BJ (cell line): ENCODE measurements at places on chromosomes 12 and 14. TPM values are rescaled to one million over a fixed set of nuclear protein-coding genes. Genes with fewer than 3 reads are reported as not detected.

DNA sequence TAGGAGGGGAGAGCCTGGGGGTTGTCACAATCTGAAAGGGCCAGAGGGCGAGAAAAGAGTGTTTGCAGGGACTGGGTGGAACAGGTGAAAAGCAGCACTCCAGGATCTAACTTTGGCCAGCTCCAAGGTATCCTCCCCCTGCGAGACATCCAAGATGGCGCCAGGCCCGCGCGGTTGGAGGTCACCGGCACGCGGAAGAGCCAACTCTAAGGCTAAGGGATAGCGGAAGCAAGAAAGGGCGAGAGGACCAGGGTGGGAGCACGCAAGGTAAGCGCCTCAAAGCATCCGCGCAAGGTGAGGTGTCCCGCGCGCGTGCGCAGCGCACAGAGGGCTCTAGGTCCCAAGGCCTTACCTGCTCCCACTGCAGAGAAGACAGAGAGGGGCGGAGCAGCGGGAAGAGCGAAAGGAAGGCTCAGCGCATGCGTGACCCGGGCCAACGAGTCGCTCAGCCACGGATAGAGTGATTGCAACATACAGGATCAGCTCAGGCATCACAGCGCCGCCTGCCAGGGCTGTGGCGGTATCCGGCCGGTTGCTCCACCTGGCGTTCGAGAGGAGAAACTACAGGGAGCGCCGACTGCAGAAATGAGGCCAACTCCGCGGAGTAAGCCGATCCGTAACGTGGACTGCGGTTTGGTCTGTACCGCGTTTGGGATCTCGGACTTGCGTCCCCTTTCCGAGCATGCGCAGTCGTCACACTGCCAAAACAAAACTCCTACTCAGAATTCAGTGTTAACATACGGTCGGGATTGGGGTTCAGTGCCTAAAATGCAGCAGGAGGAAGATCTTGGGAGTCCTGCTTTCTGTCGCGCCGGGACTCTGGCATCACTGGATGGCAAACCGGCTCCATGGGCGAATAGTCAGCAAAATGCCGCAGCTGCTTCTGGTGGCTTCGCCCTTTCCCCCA lies at the start of gene ATP5MC2:
ATP5MC2 (minus strand) TSS at position 383 of the 907 bp plus-strand sequence. CDS start 3,469 bp downstream, outside the sequence.
- DNase-seq, result peak; percentile 96

The COCH gene
- 0.10 and 0.18 TPM in 2 replicates for polyA plus RNA-seq

DNA sequence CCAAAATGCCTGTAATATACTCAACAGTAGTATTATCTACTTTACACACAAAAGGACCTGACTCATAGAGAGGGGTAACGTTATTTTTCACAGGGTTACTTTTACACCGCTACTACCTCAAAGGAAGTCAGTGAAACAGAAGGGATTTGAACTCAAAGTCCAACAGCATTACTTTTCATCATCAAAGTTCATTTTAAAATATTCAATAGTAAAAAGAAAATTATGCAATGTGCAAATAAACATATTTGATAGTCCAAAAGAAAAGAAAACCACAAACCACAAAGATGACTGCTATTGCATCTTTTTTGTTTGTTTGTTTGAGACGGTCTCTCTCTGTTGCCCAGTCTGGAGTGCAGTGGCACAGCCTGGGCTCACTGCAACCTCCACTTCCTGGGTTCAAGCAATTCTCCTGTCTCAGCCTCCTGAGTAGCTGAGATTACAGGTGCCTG lies 15.5 kb downstream of the KIF21A start:
- DNase-seq, result no peak

DNA sequence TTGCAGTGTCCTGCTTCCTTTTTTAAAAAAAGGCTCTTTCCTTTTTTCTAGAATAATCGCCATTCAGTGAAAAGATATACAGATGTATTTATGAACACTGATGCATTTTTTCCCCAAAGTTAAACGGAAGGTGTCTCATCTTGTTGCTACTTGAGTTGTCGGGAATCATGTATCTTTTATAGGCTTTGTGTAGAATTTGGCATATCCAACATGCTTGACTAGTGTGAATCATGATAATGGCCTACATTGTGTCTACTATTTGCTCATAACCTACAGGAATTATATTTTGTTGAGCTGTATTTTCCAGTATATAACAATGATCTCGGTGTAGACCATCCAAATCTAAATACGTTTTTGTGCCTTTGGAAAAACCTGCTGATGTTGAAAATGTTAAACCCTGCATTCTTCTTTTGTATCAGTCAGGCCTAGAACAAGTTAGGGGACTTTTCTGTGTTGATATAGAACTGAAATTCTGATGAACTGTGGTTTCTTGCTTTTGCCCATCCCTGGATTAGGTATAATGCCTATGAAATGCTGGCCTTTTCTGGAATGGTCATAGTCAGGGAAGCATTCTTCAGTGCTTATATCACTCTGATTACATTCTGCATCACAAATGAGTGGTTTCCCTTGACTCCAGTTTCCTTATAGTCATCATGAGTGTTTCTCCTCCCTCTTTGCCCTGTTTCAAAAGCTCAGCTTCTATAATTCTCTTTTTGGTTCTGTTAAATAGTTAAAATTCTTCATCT lies 10.8 kb downstream of the BMAL2 start:
- peak; percentile 65 for DNase-seq

The MYL2 gene
- not detected in 2 replicates for polyA plus RNA-seq

The SOS2 gene
- polyA plus RNA-seq, result 6.4 and 10.0 TPM in 2 replicates

The MIP gene
- 0.10 and 0.12 TPM in 2 replicates for polyA plus RNA-seq

GRCh38 chr12:3256103-3256631 lies 179.0 kb downstream of the TSPAN9 start:
- no peak for DNase-seq

DNA sequence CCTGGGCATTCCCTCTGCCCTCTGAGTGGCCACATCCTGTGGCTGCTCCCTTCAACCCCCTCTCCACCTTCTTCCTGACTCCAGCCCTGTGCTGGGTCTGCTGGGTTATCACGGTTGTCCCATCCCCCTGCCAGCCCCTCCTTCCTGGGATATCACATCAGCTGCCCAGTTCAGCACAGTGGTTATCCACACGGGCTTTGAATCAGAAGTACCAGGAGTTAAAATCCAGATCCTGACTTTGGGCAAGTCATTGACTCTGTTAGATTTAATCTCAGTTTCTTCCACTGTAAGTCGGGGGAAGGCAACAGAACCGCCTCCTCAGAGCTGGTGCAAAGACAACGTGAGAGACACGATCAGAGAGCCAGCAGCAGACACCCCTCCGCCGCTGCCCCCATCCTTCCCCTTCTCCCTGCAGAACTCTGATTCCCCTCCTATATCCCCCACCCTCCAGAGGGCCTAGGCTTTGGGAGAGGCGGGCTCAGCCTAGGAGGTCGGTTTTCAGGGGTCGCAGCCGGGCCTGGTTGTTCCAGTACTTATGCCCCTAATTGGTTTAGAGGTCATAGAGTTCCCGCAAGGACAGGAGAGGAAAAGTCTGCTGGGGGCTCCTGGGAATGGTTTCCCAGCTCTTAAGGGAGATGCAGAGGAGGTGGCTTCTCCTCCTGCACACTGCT lies 42.5 kb downstream of the PRIMA1 start:
- DNase-seq, result no peak
